ENCODE measurements at places on chromosomes 6 and 20.
A peak's percentile ranks its signal among the peaks of the same experiment; 100 is the strongest.

DNA sequence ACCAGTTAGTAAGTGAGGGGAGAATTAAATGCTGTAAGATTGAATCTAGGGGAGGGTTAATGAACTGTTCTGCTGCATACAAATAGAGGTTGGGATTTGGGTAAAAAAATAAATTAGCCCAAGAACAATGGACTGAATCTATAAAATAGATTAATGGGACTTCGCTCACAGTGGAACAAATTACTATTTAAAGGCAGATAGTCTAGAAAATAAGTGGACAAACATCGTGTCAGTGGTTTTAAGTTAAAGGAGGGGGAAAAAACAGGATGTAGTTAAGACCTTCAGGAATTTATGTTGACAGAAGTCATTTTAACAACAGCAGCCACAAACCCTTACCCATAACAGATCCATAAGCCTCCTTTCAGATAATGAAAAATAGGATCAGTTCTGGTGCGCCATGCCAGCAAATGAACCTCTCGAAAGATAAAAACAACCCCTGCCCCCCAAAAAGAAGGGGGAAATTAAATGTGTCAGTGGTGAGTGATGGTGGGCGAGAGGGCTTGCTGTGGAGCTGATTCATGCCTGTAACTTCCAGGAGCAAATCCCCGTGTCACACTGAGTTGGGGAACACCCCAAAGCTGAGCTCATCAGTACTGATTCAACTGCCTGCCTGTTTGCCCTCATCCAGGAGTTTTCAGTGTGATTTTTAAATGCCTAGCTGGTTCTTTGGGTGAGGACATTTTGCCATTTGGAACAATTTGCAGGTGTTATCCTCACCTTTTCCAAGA is 86.8 kb downstream of the PPP1R14C start:
- no peak for DNase-seq

DNA sequence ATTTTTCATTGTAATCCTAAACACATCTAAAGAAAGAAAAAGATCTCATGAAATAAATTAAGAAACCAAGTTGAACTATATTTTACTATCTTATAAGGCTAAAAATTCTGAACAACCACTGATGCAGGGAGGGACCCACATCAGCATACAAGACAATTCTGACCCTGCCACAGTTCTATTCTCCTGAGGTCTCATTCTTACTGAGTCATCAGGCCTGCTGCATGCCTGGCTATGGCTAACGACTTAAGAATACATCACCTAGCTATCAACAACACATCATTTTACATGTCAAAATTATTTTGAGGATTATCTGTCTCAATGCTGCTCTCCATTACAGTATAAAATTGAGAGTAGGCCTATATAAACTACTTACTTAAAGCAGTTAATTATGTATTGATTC is 52.9 kb downstream of the FBXL4 start:
- no peak for DNase-seq

DNA sequence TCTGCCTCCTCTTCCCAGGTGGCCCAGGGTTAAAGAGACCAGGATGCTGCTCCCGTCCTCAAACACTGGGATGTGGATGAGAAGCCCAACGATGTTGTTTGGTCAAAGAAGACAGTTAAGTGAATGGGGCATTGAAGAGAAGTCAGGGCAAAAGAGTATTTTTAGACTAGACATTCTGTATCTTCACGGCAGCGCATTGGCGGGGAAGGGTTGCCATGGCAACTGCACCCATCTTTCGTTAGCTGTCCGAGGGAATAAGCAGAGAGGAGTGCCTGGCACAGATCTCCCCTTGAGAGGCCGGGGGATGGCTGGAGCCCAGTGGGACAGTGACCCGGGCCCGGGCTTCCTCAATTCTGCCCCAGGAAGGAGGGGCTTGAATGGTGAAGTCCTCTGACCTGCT is 56.4 kb upstream of the GPR31 start:
- no peak for DNase-seq

GRCh38 chr20:25173886-25174308 is 21.6 kb upstream of the ENTPD6 start:
- DNase-seq: no peak

DNA sequence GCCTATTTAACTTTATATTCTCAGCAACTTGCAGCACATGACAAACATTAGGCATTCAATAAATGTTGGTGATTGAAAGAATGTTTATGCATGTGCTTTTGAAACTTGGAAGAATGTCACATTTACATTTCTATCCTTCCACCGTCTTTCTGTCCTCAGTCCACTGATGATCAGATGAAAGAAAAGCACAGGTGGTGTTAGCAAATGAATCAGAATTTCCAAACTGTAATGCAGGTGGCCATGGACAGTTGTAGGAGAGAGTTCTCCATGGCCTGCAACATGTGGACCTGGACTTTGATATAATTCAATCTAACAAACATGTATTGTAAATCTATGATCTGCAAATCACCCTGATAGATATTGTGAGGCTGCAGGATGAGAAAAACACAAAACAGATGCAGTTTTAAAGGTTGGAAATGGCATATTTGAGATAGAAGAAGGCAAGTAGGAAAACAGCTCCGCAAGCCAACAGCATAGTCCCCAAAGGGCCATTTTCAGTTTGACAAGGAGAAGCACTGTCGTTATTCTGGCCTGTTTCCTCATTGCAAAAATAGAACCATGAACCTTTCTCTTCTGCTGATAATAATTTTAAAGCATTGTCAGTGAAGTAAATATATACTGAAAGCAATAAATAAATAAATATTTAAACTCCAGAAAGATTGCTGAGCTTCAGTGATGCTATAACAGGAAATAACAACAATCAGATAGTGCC is 119.4 kb downstream of the AIG1 start:
- no peak for DNase-seq

- DNase-seq: no peak
These were observed 160.9 kb downstream of the REV3L start for GRCh38 chr6:111322145-111322544.

DNA sequence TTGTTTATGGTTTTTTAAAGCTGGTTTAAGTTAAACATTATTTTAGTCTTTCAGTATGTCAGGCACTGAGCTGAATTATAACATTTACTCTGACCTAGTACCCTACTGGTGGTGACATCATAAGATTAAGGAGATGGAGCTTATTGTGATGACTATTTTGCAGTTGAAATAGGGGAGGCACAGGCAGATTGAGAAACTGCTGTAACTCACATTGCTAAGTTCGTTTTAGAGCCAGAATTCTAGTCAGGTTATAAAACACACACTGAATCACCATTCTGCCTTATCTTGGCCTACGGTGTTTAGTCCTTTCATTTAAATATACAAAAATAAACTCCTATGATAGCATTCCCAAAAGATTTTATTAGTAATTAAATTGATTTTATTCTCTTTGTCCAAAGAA is 584.1 kb downstream of the TFAP2A start:
- DNase-seq: no peak

- DNase-seq: no peak
These were observed 243.3 kb upstream of the MOCS1 start for GRCh38 chr6:40177598-40177997.

DNA sequence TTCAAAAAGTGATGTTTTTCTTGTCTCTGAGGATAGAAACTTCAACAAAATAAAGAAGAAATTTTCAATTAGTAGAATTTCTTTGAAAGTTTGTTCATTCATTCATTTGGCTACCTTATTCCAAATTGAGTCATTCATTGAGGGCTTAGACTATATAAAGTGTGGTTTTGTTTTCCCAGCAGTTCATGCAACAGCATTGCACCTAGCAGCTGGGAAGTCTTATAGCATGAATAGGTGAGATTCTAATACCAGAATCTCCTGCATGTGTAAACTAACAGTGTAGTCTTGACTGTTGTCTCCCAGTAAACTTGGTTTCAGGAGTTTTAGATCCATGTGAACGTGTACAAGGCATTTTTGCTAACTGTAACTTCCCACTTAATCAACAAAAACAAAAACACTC is 7.1 kb downstream of the ESR1 start:
- no peak for DNase-seq

- no peak for DNase-seq
These were observed 512.7 kb downstream of the DHX35 start for GRCh38 chr20:39474879-39475278.

GRCh38 chr6:136420853-136421252 is 129.4 kb downstream of the MAP7 start:
- DNase-seq: no peak

DNA sequence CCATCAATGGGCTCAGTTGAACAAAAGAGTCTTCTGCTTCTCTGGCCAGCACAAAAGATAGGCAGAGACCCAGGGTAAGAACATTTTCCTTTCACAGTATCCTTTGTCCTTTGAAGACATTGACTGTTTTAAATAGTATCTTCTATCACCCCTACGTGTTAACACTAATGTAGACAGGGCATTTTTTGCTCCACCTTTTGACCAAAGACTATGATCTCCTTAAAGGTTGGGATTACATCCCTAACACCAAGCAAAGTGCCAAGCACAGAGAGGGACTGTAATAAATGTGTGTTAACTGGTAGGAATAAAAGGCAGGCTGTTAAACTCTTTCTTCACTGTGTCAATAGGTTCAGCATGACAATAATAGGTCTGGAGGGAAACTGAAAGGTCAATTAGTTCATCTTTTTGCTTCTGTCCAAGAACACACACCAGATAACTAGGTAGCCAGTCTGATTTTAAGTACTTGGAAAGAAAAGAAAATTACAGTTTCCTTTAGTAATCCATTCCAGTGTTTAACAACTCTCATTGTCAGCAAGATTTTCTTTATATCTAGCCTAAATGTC is 63.6 kb upstream of the NOX3 start:
- DNase-seq: no peak

GRCh38 chr6:124977067-124977908 is 15.1 kb downstream of the RNF217 start:
- DNase-seq: no peak

- no peak for DNase-seq
These were observed 31.5 kb downstream of the PDRG1 start for GRCh38 chr20:31920275-31920855.

DNA sequence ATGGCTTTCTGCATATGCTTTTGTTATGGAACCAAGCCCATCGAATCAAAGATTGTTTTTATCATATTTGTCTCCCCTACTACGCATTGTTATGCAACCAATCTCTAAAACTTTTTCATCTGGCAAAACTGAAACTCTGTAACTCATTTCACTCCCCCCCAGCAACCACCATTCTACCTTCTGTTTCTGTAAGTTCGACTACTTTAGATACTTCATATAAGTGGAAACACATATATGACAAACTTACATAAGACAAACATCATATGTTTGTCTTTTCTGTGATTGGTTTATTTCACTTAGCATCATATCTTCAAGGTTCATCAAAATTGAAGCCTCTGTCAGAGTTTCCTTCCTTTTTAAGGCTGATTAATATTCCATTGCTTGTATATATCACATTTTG is 34.8 kb downstream of the CEP57L1 start:
- DNase-seq: no peak

- DNase-seq: no peak
These were observed 32.8 kb downstream of the RAMACL start for GRCh38 chr6:166553563-166554271.

- DNase-seq: no peak
These were observed 187.1 kb upstream of the RNF217 start for GRCh38 chr6:124775121-124775520.

DNA sequence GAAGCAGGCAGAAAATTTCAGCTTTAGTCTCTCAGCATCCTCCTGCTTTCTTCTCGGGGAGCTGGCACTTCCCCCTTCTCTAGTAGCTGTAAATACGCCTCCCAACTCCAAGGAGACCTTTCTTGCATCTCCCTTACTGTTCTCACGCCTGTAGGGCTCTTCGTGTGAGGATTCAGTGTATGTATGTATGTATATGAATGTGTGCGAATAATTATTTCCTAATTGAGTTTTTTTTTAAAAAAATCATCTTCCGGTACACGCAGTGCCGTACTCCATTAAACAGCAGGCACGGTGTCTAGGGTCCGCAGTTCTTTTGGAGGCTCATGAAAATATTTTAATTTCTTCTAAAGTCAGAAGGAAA is 85.4 kb downstream of the HFE start:
- DNase-seq: peak; percentile 33

GRCh38 chr6:193773-194310 is 98.4 kb upstream of the DUSP22 start:
- DNase-seq: peak; percentile 83

DNA sequence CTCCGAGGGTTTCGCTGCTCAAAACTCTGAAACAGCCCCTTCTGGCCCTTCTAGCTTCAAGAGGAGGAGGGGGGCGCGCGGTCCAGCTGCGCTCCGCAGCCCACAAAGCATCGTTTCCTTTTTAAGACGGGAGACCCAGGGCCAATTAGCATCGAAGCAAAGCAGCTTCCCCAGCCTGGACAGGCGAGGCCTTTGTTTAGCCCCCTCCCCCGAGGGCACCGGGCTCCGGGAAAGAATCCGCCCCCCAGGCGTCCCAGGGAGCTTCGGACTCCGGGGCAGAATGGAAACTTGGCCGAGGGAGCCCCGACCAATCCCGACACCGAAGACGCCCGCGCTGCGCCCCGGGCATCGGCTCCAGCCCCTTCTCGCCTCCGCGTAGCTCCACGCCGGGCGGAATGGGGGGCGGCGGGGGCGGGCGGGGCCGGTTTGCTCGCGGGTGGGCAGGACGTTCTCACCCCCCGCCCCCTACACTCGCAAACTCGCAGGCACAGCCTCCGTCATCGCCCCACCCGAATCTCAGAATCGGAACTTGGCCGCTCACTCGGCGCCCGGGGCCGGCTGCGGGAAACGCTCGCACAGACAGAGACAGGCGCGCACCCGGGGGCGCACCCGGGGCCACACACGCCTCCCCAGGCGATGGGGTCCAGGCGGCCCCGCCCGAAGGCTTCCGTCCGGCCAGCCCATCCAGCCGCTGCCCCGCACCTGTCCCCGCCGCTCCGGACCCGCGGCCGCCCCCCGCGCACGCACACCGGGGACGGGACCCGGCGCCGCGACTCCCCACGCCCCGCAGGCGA is 628 bp downstream of the NKAIN4 start:
- DNase-seq: no peak

DNA sequence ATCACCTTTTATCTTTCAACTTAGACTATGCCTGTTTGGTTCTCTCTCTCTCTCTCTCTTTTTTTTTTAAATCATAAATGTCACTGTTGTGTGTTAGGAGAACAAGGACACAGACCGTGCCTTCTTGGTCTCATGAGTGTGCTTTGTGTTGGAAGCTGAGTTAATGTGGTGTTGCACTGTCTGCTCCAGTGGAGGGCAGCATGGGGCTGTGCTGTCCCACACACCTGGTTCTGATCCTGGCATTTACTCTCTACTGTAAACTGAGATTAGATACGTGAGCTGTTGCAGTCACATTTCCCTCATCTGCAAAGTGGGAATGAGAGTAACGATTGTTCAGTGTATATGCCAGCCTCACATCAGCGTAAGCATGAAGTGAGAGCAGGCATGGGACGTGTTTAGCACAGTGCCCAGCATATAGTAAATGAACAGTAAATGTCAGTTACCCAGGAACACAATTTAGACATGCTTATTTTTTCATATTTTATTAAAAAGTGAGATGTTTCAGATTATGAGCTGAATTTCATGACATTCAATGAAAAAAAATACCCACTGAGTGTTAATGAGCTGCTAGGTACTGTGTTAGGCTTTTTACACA is 161.1 kb downstream of the FARS2 start:
- DNase-seq: no peak

Measured in CD4-positive, alpha-beta T cell treated with Interleukin-2 at 100 ng/mL for 4 hours (primary cell).